ENCODE measurements at places on chromosomes 1 and 21. TPM values are rescaled to one million over a fixed set of nuclear protein-coding genes. Genes with fewer than 3 reads are reported as not detected.

RNU1-3 gene
- 6,387 TPM for total RNA-seq

DEPDC1 gene
- 10.4 TPM for total RNA-seq

TPTE gene
- total RNA-seq = not detected

MPL gene
- total RNA-seq = 0.48 TPM

IL12RB2 gene
- 1.3 TPM for total RNA-seq

CDCA8 gene
- 14.1 TPM for total RNA-seq

C1QB gene
- 14.4 TPM for total RNA-seq

ELF3 gene
- total RNA-seq = 391 TPM

SYTL1 gene
- total RNA-seq = 113 TPM

PRKAA2 gene
- 0.44 TPM for total RNA-seq

CD84 gene
- total RNA-seq = 1.2 TPM

KCNJ6 gene
- not detected for total RNA-seq

GPR61 gene
- not detected for total RNA-seq

AMY1A gene
- not detected for total RNA-seq

GOLPH3L gene
- total RNA-seq = 30.2 TPM

PRAMEF17 gene
- total RNA-seq = not detected

ST6GALNAC5 gene
- 0.96 TPM for total RNA-seq

SLC45A3 gene
- total RNA-seq = 1.2 TPM

LEPR gene
- 2.4 TPM for total RNA-seq

OR2T1 gene
- not detected for total RNA-seq

FYB2 gene
- 0.36 TPM for total RNA-seq

FAM72C gene
- 2.8 TPM for total RNA-seq

NES gene
- 3.0 TPM for total RNA-seq

FAM3B gene
- total RNA-seq = 23.3 TPM

PDE4B gene
- 1.6 TPM for total RNA-seq

EFNA1 gene
- 40.9 TPM for total RNA-seq

AMPD1 gene
- not detected for total RNA-seq

CD247 gene
- total RNA-seq = 0.80 TPM

LCE3E gene
- 4.3 TPM for total RNA-seq

C1orf198 gene
- total RNA-seq = 15.1 TPM

PCBP3 gene
- 0.72 TPM for total RNA-seq

BLACAT1 gene
- total RNA-seq = 2.1 TPM

CXADR gene
- 34.9 TPM for total RNA-seq

TNFAIP8L2 gene
- total RNA-seq = not detected

ETV3L gene
- not detected for total RNA-seq

ACTN2 gene
- 0.24 TPM for total RNA-seq

ITPKB gene
- 10.9 TPM for total RNA-seq

HHAT gene
- 4.0 TPM for total RNA-seq

PYHIN1 gene
- 0.44 TPM for total RNA-seq

All from esophagus mucosa (tissue), 1 donor.